ENCODE measurements at places on chromosomes 5 and 9.

DNA sequence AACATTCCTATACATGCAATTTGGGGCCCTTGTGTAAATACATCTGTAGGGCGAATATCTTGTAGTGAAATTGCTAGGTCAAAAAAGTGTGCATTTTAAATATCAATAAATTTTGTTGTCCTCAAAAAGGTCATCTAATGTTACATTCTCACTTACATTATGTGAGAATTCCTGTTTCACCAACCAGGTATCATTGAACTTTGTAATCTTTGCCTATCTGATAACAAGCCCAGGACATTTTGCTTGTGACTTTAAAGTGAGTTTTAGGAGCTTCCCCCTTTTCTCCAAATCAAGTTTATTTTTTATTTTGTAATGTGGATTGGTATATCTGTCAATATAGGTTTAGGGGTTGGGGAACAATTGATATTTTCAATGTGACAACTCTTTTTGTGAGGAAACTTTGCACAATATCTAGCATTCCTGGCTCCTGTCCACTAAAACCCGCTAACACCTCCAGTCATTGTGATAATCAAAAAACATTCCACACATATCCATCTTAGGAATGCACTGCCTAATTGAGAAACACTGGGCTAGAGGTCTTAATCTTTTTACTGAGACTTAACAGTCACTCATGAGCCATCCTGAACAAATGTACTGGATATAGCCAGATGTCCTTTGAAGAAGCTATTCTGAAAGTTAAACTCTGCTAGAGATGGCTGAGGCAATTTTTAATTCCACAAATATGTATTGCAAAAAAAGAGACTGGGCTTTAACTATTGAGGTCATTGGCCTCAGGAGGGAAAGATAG, 72.5 kb upstream of the SLC1A1 start:
- peak; percentile 62 for DNase-seq

DNA sequence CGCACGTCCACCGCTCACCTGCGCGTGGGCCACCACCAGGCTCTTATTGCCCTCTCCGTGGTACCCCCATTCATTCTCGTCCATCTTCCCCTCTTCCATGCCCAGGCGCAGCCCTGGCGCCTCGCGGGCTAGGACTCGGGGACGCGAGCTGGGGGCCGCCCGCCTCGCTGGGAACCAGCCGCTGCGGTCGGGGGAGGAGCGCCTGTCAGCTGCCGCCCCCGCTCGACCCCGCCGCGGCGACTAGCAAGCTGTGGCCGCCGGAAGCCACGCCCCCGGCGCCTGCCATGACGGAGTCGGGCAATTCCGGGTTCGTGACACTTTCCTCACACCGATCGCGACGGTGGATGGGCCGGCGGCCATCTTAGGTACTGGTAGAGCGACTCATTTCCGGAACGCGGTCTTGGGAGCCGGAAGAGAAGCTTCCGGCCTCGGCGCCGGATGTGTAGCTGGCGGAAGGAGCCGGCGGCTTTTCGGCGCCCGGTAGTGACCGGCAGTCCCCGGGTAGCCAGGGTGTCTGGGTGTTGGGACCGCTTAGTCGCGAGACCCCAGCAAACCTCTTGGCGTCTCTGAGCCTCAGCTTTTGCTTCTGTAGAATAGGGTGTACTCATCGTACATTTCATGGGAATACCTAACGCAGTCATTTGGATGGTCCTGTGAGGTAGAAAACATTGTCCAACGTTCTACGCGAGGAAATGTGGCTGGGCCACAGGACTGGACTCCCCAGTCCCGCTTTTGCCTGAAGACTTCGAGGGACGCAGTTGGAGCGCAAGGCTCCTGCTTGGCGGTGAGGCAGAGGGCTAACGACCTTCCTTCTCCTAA, at the start of gene IPPK:
IPPK (minus strand) TSS at position 242 of the 819 bp plus-strand sequence; CDS start at position 99, 143 bp downstream.
- DNase-seq: peak; percentile 90

DNA sequence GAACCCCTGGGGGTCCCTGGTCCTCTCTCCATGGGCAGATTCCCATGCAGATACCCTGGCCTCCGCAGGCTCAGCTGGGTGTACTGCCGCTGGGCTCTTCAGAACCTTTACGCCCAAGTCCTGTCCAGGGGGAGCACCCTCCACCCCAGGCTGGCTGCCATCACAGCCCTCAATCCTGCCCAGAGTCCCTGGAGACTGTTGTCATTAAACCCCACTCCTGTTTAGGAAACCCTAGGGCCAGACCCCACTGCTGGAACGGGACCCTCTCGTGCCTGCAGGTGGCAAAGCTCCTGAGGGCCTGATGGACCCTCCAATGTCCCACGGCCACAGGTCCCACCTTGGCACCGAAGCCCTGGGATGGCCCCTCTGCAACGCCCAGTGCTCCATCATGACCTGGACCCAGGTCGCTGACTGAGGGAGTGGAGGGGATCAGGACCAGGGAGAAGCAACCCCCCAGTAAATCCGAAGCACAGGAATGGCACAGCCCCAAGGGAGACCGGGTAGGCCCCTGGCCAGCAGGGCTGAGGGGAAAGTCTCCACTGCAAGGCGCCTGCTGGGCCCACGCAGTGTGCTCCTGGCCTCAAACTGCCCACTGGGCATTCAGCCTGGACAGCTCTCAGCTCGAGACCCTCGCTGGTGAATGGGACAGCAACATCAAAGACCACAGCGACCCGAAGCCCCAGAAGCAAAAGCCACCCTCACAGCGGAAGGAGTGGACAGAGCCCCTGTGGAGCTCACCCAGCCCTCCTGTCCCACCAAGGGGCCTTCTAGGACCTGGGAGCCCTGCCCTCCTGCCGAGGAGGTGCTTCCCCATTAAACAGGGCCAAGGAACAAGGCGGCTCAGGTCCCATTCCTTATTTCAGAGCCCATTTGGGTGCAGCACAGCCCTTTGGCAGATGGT, 8.3 kb downstream of the ZDHHC11B start:
- no peak for DNase-seq

- DNase-seq: peak; percentile 95
These were observed 199.7 kb downstream of the GLIS3 start for GRCh38 chr9:4099976-4100735.

- no peak for DNase-seq
These were observed 43.0 kb downstream of the PIK3R1 start for GRCh38 chr5:68258531-68258930.

DNA sequence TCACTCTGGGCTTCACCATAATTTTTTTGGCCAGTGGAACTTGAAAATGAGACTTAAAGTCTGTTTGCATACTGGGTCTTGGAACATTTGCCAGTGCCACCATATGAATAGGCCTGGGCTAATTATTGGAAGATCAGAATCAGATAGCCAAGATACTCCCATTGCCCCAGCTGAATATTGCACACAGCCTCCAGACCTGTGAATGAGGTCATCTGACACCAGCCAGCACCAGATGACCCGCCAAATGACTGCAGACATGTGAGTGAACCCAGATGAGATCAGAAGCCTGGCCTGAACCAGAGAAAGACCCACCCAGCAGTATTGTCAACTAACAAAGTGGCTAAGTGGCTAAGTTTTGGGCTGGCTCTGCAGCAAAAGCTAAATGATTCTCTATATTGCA, 220.5 kb upstream of the MPDZ start:
- no peak for DNase-seq

DNA sequence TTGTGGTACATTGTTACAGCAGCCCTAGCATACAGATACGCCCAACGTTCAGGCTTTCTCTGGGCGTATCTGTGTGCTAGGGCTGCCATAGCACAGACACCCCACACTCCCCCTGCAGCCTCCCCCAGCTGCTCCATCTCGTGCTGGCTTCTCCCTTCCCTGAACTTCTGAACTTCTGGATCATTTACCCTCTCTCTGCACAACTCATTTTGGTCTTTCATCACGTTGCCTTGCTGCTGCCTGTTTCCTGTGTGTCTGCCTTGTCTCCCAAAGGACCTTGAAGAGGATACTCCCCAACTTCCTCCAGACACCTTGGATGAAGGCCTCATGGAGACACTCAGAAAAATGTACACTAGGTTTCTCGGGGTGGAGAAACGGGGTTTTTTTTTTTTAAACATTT, 37.3 kb downstream of the SLIT3 start:
- DNase-seq: no peak
